ENCODE measurements at places on chromosomes 12 and 14.

DNA sequence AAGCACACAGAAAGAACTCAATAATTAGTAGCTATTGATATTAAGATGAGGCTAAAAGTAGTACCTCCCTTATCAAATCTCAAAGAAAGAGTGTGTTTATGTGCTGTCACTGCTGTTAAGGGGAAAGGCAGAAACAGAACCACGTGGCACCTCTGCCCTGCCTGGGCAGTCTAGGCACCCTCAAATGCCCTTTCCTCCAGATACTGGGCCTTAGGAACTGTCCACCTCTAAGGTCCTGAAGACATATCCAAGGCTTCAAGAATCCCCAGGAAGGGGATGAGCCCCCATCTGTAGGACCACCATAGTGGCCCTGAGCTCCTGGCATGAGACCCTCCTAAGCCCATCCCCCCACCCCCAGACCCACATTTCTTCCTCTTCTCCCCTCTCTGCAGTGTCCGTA is 29.1 kb downstream of the NGB start:
- no peak for DNase-seq

DNA sequence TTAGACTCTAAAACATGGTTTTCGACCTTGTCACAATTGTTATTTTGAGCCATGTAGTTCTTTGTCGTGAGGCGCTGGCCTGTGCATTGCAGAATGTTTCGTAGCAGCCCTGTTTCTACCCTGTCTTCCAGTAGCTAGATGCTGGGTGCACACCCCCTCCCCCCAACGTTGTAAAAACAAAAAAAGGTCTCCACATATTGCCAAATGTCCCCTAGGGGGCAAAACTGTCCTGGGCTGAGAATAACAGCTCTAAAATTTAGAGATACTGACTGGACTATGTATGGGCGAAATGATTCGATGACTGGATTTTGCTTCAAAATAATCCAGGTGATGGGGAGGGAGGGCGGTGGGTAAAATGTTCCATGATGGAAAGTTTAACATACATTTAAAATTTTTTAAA is 126.1 kb upstream of the FUT8 start:
- no peak for DNase-seq

DNA sequence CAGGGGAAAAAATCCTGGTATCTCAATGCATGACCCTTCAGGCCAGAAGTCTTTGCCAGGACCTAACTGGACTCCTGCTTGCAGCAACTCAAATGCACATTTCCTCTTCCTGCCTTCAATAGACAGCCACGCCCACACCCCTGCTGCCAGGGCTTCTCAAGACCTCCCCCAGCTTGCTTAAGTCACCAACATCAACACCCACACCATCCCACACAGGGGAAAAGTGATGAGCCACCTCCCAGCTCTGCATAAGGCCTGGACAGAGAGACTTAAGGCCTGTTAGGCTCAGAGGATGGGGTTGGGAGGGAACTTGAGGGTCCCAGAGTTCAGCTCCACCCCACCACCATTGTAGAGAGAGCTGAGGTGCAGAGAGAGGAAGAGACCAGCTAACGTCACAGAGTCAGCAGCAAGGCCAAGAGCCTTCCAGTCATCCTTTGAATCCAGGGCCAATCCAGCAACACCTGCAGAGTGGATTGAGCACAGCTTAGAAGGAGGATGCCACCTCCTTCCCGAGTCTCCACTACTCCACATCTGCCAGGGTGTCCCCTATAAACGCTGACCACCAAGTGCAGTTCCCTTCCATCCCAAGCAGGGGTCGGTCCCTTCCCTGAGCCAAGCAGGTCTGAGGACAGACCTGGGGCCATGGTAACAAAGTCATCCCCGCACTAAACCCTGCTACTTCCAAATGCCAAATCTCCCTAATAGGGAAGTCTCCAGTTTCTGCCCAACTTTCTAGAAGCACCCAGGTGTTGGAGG is 50.0 kb downstream of the KDM2B start:
- DNase-seq: no peak

GRCh38 chr14:93951635-93952540 is 24.5 kb downstream of the ASB2 start:
- no peak for DNase-seq

DNA sequence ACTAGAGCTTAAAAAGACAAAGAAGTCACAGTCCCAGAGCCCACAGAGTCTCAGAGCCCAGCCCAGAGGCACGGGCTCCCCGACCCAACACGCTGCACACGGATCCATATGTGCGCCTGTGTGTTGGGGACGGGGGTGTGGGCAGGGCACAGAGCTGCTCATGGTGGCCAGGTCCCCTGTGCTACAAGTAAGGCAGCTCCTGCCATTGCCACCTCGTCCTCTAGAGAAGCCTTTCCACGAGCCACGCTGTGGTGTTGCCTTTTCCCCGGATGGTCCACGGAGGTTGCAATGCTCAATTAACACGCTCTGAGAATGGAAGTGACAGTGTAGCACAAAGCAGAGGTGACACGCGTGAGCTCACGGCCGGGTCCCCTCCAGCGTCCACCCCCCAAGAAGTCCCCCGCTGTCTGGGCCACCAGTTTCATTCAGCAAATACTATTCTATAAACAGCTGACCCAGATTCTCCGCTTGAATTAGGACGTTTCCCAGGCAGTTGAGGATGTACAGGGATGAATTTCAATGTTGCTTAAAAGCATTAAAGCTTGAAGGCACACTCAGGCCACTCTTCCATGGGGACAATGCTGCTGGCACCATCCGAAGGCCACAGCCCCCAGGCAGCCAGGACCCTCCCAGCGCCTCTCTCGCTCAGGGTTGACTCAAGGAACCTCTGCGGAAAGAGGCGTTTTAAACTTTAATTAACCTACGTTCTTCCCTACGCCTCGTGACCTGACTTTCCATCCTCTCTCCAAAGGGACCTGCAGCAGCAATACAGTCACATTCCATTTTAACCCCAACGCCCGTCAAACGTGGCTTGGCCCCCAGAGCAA is 22.7 kb upstream of the EIF5 start:
- DNase-seq: no peak

GRCh38 chr12:33628087-33628486 is 188.5 kb upstream of the SYT10 start:
- DNase-seq: no peak

DNA sequence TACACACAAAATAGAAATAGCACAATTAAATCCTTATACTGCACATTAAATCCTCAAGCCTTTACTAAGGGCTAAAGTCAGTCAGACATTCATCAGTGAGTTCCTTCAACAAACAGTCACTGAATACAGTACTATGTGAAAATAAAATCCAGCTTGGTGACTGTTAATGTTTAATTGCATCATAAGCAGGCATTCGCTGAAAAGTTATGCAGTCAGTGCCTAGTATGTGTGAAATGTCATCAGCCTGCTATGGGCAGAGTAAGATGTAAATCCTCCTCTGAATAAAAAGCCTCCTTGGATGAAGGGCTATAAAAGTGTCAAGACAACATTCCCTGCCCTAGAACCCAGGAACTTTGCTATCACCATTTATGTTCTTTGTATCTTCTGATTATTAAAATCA is 116.4 kb downstream of the PRICKLE1 start:
- DNase-seq: no peak

- DNase-seq: no peak
Measured at GRCh38 chr14:70171726-70172125, 17.0 kb downstream of the SLC8A3 start.

- no peak for DNase-seq
Measured at GRCh38 chr12:49987625-49988303, 15.0 kb downstream of the AQP6 start.

GRCh38 chr12:52942066-52942900 is 6.6 kb upstream of the KRT18 start:
- DNase-seq: no peak

- no peak for DNase-seq
Measured at GRCh38 chr12:29673346-29673745, 110.4 kb downstream of the TMTC1 start.

DNA sequence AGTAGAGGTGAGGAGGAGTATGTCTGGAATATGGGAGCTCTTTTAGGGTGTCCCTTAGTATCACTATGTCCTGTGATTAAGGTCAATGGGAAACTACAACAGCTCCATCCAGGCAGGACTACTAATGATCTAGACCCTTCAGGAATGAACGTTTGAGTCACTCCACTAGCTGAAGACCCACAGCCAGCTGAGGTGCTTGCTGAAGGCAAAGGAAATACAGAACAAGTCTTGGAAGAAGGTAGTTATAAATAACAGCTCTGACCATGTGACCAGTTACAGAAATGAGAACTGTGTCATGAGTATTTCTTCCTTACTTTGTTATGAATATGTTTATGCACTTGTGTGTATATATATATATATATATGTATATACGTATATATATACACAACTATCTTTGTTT is 40.5 kb upstream of the USP44 start:
- no peak for DNase-seq

DNA sequence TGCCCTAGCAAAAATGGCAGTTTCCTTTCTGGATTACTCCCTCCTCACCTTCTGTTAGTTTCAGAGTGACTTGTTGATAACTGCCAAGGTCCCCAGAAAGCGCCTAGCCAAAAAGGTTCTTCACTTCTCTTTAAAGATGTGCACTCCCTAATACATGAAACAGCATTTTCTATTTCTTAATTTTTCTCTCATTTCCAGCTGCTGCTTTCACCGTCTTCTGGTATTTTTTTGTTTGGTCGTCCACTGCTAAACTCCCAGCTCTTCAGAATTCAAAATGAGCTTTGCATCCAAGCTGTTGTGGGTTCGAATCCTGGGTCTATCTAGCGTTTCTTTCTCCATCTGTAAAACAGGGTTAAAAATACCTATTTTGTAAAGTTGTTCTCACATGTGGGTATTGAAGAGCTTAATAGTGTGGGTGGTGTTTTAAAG is 397 bp upstream of the BORCS5 start:
- no peak for DNase-seq

- no peak for DNase-seq
Measured at GRCh38 chr12:65956056-65956738, 131.9 kb downstream of the HMGA2 start.

GRCh38 chr12:6959058-6959804 is 8.1 kb downstream of the PTPN6 start:
- DNase-seq: no peak

DNA sequence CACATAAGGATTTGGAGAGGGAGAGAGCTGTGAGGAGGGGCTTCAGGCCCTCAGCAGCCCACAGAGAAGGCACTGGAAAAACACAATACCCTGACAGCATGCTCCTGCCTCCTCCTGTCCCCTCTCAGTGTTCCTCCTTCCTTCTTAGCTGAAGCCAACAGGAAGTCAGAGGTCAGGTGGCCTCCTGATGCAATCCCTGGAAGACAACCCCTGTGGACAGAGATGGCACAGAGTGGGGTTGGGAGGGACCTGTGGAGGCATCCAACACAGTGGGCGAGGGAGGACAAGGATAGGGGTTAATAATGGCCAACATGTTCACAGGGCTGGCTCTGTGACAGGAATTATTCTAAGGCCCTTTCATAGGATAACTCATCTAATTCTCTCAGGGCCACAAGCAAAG is 15.4 kb upstream of the IFI27L2 start:
- no peak for DNase-seq

DNA sequence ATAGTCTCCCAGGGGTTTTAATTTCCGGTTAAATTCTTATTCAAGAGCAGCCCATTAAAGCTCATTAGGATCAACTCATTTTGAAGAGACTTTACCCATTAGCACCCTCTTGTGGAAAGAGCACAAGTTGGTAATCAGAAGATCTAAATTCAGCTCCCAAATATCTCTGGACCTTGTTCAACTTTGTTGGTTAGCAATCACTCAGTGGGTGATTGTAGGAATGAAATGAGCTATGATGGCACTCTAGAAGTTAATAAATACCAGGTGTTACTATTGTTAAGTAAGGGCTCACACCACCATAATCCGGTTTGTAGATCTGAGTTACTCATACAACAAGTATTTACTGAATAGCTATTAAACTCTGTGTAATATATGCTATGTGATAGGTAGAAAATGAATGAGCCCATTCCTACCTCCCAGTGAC is 42.9 kb downstream of the TRIP11 start:
- no peak for DNase-seq

- DNase-seq: no peak
Measured at GRCh38 chr14:50772412-50772811, 58.5 kb downstream of the NIN start.

GRCh38 chr12:11891754-11892386 is 178.9 kb upstream of the BCL2L14 start:
- no peak for DNase-seq

DNA sequence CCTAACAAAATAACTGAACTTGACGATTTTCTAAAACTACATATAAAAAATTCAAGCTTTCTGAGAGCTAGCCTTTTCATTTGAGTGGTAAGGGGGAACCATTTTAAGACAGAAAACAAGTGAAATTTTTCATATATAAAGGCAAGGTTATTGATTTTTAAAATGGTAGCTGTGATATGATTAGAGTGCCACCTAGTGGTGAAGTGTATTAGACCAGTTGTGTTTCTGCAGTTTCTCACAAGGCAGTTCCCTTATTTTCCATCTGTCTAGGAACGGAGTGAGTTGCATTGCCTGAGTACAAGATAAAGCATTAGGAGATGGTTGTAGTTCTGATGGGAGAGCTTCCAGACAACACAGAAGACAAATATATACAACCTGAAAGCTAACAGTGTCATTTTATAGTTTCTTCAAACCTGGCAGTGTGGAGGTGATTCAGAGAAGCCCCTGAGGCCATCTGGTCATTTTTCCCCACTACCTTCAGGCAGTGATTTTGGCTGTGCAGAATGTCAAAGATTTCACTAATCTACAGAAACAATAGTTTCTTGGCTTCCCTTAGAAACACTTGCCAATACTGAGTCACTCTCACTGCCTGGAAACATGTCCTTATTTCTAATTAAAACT is 180.8 kb downstream of the C12orf50 start:
- no peak for DNase-seq

DNA sequence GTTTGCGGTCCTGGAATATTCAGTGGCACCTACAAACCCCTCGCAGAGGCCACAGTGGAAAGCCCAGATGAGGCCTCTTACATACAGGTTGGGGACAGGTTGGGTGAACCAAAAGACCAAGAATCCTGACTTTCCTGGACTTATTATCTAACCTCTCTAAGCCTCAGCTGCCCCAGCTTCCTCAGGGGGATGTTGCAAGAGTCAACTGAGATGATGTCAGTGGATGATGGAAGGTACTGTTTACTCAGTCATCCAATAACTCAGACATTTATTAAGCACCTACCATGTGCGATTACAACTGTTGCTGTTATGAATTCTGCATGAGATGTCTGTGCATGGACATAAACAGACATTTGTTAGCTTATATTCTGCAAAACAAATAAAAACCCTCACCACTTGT is 72.8 kb downstream of the RFX4 start:
- no peak for DNase-seq

GRCh38 chr12:53223389-53224060 is 8.5 kb downstream of the RARG start:
- DNase-seq: no peak

DNA sequence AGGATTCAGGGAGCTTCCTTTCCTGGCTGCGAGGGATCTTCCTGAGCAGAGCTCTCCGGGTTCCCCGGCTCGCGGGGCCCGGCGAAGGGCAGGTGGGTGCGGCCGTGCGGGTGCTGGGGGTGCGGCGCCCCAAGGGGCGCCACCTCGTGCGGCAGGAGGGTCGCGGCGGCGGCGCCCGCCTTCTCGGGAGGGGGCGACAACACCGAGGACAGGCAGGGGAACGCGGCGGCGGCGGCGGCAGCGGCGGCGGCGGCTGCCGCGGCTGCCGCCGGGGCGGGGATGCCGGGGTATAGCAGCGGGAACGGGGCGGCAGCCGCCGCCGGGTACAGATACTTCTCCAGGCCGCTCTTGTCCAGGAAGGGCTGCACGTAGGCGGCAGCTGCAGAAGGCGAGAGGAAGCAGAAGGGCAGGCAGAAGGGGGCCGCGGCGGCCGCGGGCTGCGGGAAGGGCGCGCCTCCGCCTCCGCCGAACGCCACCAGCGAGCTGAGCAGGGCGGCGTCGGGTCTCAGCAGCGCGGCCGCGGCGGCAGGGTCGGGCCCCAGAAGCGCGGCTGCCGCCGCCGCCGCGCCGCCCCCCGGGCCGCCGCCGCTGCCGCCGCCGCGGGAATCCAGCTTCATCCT is 2.7 kb downstream of the BHLHE41 start:
- DNase-seq: no peak

Measured in vagina (tissue), 2 donors.